ENCODE measurements at places on chromosomes 4 and X. TPM values are rescaled to one million over a fixed set of nuclear protein-coding genes. Genes with fewer than 3 reads are reported as not detected.

GRCh38 chr4:177251237-177251636, 58.4 kb upstream of the NEIL3 start:
- DNase-seq: no peak

- DNase-seq: no peak
These were observed 176.2 kb upstream of the GPRIN3 start for GRCh38 chr4:89483833-89484232.

- no peak for DNase-seq
These were observed 27.7 kb downstream of the METTL14 start for GRCh38 chr4:118712872-118713271.

- no peak for DNase-seq
These were observed 247.3 kb downstream of the SPOCK3 start for GRCh38 chr4:166987026-166987425.

GRCh38 chr4:168739886-168740285, 243.0 kb downstream of the PALLD start:
- DNase-seq: no peak

Gene PRR32
- polyA plus RNA-seq: 106 TPM

DNA sequence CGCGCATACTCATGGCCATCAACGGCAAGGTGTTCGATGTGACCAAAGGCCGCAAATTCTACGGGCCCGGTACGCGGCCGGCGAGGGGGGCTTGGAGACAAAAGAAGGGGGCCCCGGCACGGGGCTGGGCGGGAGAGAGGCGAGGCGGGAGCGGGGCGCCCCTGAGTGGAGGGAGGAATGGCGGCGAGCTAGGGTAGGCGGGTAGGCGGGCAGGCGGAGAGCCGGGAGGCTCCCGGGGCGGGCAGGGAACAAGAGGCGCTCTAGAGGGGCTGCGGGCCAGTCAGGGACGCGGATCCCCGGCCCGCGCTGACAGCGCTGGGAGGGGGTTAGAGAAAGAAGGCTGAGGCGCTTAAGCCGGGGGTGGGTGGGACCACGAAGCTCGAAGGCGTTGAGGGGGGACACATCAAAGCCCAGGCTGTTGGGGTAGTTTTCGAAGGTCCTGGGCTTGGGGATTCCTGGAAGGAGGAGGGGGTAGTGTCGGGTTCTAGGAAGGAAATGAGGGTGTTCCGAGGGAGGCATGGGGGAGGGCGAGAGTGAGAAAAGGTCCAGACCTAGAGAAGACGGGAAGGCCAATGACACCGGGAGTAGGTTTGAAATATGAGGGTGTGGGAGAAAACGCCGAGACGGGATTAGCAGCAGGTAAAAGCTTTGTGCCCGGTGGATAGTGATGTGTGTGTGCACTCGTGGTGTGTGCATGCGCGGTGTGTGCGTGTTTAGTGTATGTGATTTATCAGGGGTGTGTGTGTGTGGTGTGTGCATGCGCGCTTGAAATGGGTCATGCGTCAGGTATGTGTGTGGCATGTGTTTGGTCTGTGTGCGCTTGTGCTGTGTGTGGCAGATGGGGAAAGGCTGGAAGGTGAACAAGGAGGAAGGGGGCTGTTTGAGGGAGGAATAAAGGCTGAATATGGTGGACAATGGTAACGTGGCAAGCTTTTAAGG, 807 bp downstream of the PGRMC1 start:
- DNase-seq: peak; percentile 28

DNA sequence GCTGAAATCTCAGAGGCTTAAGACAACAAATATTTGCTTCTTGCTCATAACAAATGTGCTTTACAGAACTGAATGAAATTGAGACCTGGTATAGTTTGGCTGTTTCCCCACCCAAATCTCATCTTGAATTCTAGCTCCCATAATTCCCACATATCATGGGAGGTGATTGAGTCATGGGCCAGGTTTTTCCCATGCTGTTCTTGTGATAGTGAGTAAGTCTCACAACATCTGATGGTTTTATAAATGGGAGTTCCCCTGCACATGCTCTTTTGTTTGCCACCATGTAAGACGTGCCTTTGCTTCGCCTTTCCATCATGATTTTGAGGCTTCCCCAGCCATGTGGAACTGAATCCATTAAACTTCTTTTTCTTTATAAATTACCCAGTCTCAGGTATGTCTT, 221.1 kb upstream of the DIPK2B start:
- no peak for DNase-seq

Gene SLC9B1
- polyA plus RNA-seq: 2.5 TPM

GRCh38 chr4:149277705-149278104, 537.9 kb downstream of the IQCM start:
- DNase-seq: peak; percentile 35

Gene PROM1
- polyA plus RNA-seq: 44.6 TPM

DNA sequence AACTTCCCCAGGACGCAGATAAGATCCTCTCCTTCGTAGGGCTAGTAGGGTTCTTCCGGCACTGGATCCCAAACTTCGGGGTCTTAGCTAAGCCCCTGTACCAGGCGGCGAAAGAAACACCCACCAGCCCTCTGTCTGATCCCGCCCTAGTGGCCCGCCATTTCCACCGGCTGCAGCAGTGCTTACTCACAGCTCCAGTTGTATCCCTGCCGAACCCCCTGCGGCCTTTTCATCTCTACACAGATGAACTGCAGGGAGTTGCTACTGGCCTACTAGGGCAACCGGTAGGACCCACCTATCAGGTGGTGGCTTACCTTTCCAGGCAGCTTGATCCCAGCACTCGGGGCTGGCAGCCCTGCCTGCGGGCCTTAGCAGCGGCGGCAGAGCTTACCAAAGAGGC, 961.2 kb downstream of the RPA4 start:
- DNase-seq: no peak

Gene STATH
- not detected for polyA plus RNA-seq

DNA sequence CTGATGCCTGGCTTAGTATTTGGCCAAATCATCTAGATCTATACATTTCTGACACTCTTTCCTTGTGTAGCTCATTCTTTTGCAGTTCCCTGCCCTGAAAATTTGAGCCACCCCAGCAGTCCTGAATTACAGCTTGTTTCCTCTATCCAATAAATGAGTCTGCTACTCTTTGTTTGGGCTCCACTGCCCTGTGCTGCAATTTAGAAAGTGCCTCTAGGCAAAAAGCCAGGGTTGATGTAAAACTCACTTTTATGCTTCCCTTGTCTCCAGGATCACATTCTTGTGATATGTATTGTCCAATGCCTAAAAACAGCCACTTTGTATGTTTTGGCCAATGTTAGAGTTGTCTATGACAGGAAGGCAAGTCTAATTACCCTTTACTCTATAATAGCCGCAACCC, 101.7 kb upstream of the MAP3K15 start:
- DNase-seq: no peak

GRCh38 chrX:43861750-43862149, 20.5 kb downstream of the MAOB start:
- DNase-seq: no peak
